Tibial nerve (tissue), 4 donors: ENCODE measurements at places on chromosomes 12 and 14.

- no peak overlapping the region for H3K27ac ChIP-seq
- no peak overlapping the region for H3K4me3 ChIP-seq
- H3K36me3 ChIP-seq, result no peaks in the 10 kb centered on the region
- peaks cover 30% of the 10 kb centered on the region for H3K4me1 ChIP-seq
- DNase-seq, result no peak
These were observed 2.8 kb downstream of the FAM234B start for GRCh38 chr12:13046964-13047363.

GRCh38 chr12:100646896-100647295 is 73.4 kb downstream of the GAS2L3 start:
- no peaks in the 10 kb centered on the region for H3K36me3 ChIP-seq
- H3K27ac ChIP-seq, result no peak overlapping the region
- no peaks in the 10 kb centered on the region for H3K27me3 ChIP-seq
- H3K4me1 ChIP-seq, result no peaks in the 10 kb centered on the region

GRCh38 chr14:38496092-38496491 is 240.2 kb upstream of the CLEC14A start:
- no peaks in the 10 kb centered on the region for H3K4me1 ChIP-seq
- DNase-seq, result no peak
- H3K4me3 ChIP-seq, result no peak overlapping the region

DNA sequence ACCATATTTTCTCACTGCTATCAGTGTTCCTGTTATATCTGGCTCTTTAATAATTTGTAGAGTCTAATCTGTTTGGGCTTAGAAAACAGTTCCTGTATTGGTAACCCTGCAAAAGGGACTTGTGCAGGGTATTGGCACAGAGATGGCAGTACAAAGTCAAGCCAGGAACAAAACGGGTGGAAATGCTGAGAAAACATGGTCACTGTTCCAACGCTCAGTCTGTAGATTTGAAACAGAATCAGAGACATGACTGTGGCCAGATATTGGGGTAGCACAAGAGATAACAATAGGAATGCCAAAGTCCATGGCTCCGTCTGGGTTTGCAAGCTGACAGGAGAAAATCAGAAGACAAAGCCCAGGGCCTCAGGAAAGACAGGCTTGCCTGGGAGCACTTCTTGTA is 290.7 kb upstream of the PDE3A start:
- H3K36me3 ChIP-seq, result no peaks in the 10 kb centered on the region
- no peak for DNase-seq
- H3K27ac ChIP-seq, result no peak overlapping the region
- H3K4me3 ChIP-seq, result no peak overlapping the region
- H3K4me1 ChIP-seq, result no peaks in the 10 kb centered on the region

- H3K36me3 ChIP-seq, result no peaks in the 10 kb centered on the region
- H3K27ac ChIP-seq, result no peak overlapping the region
- no peak for DNase-seq
- H3K4me1 ChIP-seq, result no peaks in the 10 kb centered on the region
These were observed 45.9 kb downstream of the GPR135 start for GRCh38 chr14:59419303-59419702.

GRCh38 chr12:116015525-116015924 is 262.0 kb downstream of the MED13L start:
- peaks cover 52% of the 10 kb centered on the region for H3K36me3 ChIP-seq
- no peak for DNase-seq
- H3K4me1 ChIP-seq, result no peaks in the 10 kb centered on the region
- no peak overlapping the region for H3K27ac ChIP-seq

- H3K4me1 ChIP-seq, result peaks cover 4% of the 10 kb centered on the region
- no peak overlapping the region for H3K4me3 ChIP-seq
- DNase-seq, result no peak
- no peaks in the 10 kb centered on the region for H3K27me3 ChIP-seq
These were observed 173.2 kb upstream of the EEA1 start for GRCh38 chr12:93102312-93102711.

DNA sequence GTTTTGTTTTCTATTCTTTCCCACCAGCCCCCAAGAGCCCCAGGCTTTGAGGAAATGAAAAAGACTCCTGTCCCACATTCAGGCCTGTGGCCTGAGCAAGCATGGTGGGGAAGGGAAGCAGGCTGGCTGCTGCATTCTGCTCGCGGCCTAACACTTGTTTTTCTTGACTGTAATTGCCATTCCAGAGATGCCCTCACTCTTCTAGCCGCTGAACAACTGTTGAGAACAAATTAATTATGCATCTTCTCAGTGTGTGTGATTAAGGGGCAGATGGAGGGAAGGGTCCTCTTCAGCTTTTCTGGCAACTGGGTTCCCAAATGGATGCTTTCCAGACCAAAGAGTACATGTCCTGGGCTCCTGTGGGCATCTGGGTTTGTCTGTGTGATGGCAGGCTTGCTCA is 43.3 kb downstream of the ADCK1 start:
- H3K4me3 ChIP-seq, result no peak overlapping the region
- H3K4me1 ChIP-seq, result no peaks in the 10 kb centered on the region
- no peak overlapping the region for H3K27ac ChIP-seq
- H3K27me3 ChIP-seq, result no peaks in the 10 kb centered on the region
